Foreskin keratinocyte (primary cell): ENCODE measurements at places on chromosomes 7 and 10. TPM values are rescaled to one million over a fixed set of nuclear protein-coding genes. Genes with fewer than 3 reads are reported as not detected.

Gene GPR26
- total RNA-seq: not detected in 2 replicates

Gene PTPN20
- 5.4 TPM in 2 replicates for total RNA-seq

Gene RTKN2
- total RNA-seq: 1.8 and 2.6 TPM in 2 replicates

Gene C10orf62
- not detected in 2 replicates for total RNA-seq

Gene SLC26A3
- total RNA-seq: not detected in 2 replicates

Gene CABCOCO1
- total RNA-seq: not detected in 2 replicates

Gene FRA10AC1
- total RNA-seq: 8.0 and 9.4 TPM in 2 replicates
